ENCODE measurements at places on chromosomes 4 and X.

DNA sequence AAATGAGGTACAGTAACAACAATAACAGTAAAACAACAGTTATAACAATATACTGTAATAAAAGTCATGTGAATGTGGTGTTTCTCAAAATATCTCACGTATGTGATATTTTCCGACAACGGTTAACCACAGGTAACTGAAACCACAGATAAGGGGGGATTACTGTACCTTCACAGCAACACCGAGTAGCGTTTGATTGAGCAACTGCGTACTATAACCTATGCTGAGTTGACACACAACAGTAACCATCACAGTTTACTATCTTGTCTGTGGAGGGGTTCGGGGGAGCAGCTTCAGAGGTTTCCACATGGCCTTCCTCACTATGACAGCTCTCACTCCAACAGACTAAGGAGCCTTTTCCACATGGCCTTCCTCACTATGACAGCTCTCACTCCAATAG is 13.4 kb downstream of the RBMX2 start:
- no peak for DNase-seq

DNA sequence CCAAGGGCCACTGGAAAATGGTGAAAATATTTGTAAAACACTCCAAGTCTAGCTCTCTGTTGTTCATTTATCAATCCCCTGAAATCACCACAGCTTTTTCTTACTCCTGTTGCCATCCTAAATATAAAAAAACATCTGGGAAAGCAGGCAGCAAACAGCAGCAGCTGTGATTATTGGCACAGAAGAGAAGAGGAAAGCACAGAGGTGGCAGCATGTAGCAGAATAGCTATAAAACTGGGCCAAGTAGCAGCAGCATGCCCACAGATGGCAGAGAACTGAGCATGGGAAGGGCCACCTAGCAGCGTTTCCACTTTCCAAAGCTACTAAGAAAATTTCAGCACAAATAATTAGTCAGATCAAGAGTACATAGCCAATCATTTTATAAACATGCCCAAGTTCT is 307.2 kb downstream of the SLC7A11 start:
- DNase-seq, result no peak

- DNase-seq, result no peak
These were observed 116.7 kb downstream of the FAM53A start for GRCh38 chr4:1567519-1567807.

- DNase-seq, result no peak
These were observed 340.8 kb upstream of the KLF3 start for GRCh38 chr4:38323141-38323641.

GRCh38 chrX:69019073-69019890 is 146.0 kb downstream of the PJA1 start:
- DNase-seq, result no peak

GRCh38 chr4:48275686-48276085 is 6.0 kb upstream of the TEC start:
- no peak for DNase-seq

DNA sequence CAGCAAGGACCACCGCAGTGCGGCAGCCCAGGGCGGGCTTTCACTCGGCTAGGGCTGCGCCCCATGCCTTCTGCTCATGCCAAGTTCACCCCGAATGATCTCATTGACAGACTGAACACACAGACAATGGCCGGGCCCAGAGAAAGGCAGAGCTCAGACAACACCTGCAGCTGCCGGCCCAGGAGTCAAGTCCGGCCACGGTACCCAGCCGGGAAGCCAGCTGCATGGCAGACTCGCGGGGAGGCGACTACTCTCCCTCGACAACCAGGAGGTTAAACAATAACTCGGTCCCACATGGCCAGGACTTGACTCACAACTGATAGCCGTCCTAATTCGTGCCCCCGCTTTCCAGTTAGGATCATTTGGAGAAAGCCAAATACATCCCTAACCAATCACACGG is 50.4 kb downstream of the ABLIM2 start:
- DNase-seq, result no peak

DNA sequence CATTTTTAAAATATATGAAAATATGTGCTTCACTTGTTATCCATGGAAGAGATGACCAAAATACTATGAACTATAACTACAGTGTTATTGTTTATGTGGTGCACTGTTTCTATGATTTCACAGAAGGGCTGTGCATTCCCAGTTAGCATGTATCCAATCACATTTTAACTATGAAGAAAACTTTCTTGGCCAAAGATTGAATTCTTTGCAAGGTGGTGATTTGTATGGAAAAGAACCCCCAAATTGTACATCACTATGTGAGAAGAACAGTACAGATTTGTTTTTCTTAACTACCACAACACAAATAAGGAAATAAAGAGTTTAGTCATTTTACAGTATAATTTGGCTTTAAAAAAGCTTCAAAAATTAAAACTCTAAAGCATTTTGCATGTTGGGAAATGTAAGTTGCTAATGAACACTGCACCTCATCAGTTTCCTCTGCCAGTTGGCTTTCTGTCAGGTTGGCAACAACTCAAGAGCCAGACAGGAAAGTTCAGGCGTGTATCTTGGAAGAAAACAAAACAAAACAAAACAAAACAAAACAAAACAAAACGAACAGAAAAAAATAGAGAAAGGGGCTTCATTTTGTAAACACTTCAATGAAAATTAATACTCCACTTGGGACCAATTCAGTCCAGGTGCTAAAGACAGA is 237.0 kb downstream of the SCFD2 start:
- no peak for DNase-seq

DNA sequence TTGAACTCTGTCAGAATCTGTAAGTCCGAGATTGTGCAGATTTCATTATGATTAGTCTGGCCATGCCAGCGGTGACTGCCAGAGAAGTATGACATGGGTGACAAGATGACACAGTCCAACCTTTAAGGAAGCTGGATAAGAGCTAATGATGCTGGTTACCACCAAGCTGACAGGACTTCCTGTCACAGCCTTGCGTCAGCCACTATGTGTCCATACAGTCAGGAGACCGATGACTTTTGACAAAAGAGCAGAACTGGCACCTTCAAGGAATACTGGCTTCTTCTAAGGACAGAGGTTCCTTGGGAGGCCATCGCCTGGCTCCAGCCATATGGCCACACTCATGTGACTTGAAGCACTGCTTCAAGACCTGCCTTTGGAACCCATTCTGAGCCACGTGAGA is 67.2 kb upstream of the TFDP3 start:
- no peak for DNase-seq

- DNase-seq, result no peak
These were observed 5.5 kb upstream of the PAK3 start for GRCh38 chrX:111090458-111090857.

DNA sequence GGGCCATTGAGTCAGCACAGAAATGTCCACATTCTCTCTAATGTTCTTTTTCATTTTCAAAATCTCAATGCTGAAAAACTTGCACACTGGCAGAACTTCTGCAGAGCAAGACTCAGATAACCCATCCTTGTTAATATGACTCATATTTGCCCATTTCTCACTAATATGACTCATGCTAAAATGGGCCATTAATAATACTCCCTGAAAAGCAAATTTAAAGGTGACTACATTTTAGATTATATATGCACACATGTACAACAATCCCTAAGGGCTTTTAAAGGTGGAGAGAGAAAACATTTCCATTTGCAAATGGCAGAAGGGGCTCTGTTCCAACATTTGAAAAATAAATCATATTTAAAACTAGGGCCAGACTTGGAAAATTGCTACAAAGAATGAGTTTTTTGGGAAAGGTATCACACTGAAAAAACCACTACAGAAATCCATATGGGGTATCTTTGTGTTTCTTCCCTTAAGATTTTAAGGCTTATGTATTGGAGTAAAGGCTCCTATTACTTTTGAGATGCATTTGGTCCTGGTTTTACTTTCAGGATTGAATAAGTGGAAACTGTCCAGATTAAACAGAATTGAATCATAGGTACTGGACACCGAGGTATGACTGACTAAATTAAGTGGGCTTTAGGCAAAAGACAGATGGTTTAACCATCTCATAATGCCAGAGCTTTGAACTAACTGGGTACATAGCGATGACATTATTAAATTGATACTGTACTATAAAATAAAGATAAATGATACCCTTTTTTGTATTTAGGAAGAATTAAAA is 30.0 kb downstream of the TLR2 start:
- no peak for DNase-seq

GRCh38 chr4:138262030-138262429 is 19.9 kb upstream of the SLC7A11 start:
- no peak for DNase-seq

- no peak for DNase-seq
These were observed 13.5 kb downstream of the HHIP start for GRCh38 chr4:144659447-144659846.

GRCh38 chrX:107805179-107805578 is 20.5 kb upstream of the MID2 start:
- DNase-seq, result no peak

DNA sequence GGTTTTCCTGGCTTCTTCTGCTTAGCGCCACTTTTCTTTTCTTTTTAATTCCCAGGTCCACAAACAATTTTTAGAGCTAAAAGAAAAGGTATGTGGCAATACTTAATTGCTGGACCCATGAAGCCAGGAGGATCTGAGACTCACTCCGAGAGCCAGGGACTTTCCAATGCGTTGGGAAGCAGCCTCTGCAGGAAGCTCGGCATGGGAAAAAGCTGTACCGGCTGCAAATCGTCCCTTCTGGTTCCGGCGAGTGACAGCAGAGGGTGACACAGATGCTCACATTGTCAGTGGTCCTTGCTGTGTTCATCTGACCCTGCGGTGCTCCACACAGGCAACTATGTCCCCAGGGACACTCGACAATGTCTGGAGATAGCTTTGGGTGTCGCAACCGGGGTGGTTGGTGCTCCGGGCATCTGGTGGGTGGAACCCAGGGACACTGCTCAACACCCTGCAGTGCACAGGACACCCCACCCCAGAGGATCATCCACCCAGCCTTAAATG is 164.0 kb downstream of the PRKX start:
- no peak for DNase-seq

DNA sequence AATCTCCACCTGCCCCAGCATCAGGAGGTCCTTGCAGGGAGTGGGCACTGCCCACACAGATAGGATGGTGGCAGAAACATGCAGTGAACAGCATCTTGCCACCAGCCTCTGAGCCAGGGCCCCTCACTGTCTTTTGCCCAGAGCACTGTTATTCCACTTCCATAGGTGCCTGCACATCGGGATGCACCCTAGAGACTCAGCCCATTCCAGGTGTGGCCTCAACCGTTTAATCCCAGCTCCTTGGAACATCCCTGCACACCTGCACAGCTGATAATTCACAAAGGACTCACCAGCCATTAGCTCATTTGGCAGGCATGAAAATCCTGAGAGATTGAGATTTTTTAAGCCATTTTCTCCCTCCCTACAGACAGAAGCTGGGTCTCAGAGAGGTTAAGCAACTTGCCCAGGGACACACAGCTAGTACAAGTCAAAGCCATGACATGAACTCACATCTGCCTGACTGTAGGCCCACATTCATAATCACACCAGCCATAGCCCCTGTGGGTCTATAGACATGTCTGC is 116.3 kb downstream of the EFNB1 start:
- no peak for DNase-seq

DNA sequence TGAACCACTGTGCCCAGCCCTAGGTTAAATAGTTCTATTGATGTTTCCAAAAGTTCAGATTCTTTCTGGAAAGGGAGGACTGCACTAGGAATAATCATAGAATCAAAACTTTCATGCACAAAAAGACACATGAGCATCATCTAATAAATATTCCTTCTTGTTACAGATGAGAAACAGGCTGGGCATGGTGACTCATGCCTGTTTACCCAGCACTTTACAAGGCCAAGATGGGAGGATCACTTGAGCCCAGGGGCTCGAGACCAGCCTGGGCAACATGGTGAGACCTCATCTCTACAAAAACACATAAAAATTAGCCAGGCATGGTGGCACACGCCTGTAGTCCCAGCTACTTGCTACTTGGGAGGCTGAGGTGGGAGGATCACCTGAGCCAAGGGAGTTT is 27.7 kb downstream of the LARP7 start:
- DNase-seq, result no peak

GRCh38 chr4:155984106-155984797 is 30.6 kb upstream of the CTSO start:
- DNase-seq, result no peak

DNA sequence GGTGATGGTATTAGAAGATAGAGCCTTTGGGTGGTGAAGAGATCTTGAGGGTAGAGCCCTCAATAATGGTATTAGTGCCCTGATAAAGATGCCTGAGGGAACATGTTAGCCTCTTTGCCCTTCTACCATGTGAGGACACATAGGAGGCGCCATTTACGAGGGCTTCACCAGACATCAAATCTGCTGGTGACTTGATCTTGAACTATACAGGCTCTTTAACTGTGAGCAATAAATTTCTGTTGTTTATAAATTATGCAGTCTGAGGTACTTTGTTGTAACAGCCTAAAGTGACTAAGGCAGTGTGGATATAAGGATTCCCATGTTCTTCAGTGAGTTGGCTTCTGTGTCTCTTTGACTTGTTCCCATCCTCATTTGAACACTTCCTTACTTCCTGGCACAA is 11.8 kb downstream of the MOB1B start:
- no peak for DNase-seq

DNA sequence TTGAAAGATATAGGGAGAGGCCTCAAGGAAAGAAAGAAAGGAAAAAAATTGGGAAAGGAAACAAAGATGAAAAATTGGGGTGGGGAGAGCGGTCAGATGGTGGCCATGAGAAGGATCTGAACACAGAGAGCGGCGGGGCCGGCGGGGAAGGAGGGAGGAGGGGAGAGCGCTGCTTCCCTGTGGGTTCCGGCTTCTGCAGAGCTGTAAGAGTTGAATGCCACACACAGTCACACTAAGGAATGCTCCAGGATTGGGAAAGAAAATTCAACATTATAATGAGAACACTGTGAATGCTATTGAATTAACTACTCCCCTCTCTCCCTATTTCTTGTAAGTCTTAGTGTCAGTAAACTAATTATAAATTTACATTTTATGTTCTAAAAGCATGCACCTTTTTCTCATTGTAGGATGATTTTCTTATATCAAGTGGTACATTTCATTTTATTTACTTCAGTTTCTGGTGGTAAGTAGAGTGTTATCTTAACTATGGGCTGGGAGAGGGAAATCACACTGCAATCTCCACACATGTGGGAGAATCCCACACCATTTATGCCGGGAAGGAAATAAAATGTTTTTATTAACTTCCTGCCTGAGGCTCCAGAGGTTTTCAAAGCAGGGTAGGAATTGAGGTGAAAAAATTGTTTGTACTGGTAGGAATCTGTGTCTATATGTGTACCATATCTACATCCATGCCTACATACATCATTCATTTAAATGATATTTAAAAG is 904 bp downstream of the F11 start:
- DNase-seq, result no peak

GRCh38 chrX:65686236-65686635 is 18.8 kb downstream of the MSN start:
- no peak for DNase-seq

- no peak for DNase-seq
These were observed 1808.9 kb upstream of the TENM3 start for GRCh38 chr4:180434131-180434895.
